Activated T-helper 1 cell treated with anti-CD3 and anti-CD28 coated beads, Interleukin-2, amount 50 U/mL, for 16 hours (primary cell): ENCODE measurements at places on chromosomes 7 and 10.

GRCh38 chr7:18762189-18762588 lies 266.6 kb downstream of the HDAC9 start:
- no peak for DNase-seq

GRCh38 chr7:3649250-3649649 lies 348.2 kb downstream of the SDK1 start:
- DNase-seq: no peak

DNA sequence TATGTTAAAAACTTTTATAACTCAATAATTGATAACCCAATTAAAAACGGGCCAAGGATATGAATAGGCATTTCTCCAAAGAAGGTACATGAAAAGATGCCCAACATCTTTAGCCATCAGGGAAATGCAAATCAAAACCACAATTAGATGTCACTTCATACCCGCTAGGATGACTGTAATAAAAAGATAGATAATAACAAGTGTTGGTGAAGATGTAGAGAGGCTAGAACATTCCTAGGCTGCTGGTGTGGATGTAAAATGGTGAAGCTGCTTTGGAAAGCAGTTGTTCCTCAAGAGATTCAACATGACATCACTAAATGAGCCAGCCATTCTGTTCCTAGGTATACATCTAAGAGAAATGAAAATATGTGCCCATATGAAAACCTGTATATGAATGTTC lies 35.6 kb downstream of the CAMK1D start:
- DNase-seq: no peak

- DNase-seq: no peak
Observed at GRCh38 chr10:128624656-128625530, 498.7 kb upstream of the MKI67 start.

- no peak for DNase-seq
Observed at GRCh38 chr7:159144758-159145489, at the start of gene VIPR2. TSS of gene VIPR2 (minus strand) at chr7:159144867. CDS start at chr7:159144771, 96 bp downstream.

GRCh38 chr7:36157527-36158320 lies 4.7 kb downstream of the EEPD1 start:
- DNase-seq: no peak

- no peak for DNase-seq
Observed at GRCh38 chr7:94040254-94040653, 36.1 kb upstream of the BET1 start.

DNA sequence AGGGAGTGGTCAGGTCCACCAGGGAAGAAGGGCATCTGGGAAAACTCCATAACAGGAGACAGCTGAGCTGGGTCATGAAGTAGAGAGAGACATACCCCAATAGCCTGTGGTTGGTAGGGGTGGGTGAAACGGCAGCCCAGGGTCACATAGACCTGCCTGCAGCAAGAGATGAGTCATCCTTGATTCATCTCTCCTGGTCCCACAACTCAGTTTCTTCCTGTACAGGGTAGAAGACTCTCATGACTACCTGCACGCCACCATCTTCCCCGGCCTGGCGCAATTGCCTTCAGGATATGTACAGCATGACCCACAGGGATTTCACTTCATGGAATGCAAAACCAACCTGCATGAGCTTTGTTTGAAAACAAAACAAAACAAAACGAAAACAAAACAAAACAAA lies 45.1 kb upstream of the ADAM12 start:
- no peak for DNase-seq

DNA sequence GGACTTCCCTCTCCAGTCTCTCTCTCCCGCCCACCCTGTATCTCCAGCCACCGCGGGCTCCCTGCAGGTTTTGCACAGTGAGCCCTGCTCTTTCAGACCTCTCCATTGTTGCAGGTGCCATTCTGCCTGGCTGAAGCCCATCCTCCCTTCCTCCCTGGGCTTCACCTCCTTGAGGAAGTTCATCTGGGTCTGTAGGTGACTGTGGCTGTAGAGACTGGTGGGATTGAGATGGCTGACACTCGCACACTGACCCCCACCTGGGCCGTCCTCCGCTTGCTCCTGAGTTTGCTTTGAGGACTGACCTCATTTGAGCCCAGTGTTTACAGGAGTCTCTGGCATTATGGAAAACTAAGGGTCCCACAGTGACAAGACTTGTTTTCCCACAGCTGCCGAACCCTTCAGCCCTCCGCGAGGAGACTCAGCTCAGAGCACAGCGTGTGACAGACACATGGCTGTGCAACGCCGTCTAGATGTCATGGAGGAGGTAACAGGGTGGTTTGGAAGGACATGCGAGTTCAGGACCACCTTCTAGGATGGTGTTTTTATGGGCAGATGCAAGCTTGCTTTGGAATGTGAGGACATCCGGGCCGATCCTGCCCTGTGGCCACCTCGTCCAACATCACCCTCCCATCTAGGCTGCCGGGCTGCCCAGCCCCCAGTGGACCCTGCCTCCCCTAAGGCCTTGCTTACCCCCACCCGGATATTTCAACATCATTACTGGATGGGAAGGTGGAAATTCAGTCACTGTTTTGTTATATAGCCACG lies 9.3 kb downstream of the PLAC9 start:
- DNase-seq: no peak
